Stimulated activated CD4-positive, alpha-beta T cell treated with anti-CD3 and anti-CD28 coated beads, Interleukin-15, amount 100 ng/mL, for 1 hour (primary cell): ENCODE measurements at places on chromosomes 6 and 20.

GRCh38 chr20:43568706-43569105 lies 9.9 kb downstream of the SGK2 start:
- DNase-seq = no peak

DNA sequence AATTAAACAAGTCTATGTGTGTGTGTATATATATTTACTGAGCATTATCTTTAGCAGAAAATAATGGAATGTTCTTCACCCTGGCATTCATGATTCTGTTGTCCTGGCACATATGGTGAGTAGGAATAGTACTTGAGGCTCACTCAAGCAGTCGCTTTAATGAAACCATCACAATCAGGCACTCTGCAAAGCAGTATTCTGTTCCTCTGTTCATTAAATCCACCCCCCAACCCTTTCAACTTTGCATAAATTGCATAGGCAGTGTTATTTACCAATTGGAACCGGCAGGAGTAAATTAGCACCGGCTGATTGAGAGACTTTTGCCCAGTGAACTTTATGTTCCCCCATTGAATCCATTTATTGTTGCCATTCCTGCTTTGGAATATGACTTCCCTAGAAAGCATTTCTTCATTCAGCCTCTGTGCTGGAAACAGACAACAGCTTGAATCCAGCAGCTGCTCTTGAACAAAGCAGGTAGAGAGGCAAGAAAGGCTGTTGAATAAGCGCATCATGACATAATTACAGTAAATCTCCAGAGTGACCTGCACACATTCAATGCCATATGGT lies 268.0 kb upstream of the RNF217 start:
- no peak for DNase-seq

GRCh38 chr6:46419576-46420002 lies 71.7 kb downstream of the RCAN2 start:
- no peak for DNase-seq

DNA sequence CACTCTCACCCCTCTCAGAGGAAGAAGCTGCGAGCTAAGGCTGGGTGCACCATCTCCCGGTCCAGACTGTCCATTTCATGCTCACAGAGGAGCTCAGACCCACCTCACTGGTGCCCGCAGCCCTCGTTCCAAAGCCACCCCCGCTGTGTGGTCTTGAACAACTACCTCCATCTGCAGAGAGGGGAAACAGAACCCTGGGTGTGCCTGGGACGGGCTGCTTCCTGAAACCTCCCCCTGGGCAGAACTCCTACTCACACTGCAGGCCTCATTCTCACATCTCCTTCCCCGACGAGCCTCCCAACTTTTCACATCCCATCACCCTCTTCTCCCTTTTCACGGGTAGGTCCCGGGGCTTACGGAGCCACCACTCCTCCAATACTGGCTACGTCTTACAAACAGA lies 18.1 kb downstream of the PMEPA1 start:
- DNase-seq = no peak

GRCh38 chr20:57535297-57535696 lies 10.4 kb upstream of the CTCFL start:
- DNase-seq = no peak
